ENCODE measurements at places on chromosomes 6 and 20. TPM values are rescaled to one million over a fixed set of nuclear protein-coding genes. Genes with fewer than 3 reads are reported as not detected.

DNA sequence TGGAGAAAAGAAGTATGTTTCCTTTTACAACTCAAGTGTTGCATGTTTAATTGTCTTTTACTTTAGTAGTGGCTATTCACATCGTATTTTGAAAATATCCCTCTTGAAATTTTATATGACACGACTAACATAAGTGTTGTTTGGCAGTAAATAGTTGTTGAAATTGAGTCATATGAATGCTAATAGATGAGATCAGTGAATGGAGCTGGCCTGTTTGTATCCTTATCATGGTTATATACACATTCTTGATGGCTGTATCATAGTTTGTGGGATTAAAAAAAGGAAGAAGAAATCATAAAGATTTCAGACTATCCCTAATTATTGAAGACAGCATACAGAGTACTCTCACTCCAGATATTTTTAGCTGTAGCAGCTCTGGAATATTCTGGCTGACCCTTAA lies 8.2 kb upstream of the RAE1 start:
- no peak for DNase-seq

Gene NT5DC1
- total RNA-seq: 5.1 TPM

Gene FNDC11
- 0.95 TPM for total RNA-seq

Gene ERGIC3
- total RNA-seq: 205 TPM

DNA sequence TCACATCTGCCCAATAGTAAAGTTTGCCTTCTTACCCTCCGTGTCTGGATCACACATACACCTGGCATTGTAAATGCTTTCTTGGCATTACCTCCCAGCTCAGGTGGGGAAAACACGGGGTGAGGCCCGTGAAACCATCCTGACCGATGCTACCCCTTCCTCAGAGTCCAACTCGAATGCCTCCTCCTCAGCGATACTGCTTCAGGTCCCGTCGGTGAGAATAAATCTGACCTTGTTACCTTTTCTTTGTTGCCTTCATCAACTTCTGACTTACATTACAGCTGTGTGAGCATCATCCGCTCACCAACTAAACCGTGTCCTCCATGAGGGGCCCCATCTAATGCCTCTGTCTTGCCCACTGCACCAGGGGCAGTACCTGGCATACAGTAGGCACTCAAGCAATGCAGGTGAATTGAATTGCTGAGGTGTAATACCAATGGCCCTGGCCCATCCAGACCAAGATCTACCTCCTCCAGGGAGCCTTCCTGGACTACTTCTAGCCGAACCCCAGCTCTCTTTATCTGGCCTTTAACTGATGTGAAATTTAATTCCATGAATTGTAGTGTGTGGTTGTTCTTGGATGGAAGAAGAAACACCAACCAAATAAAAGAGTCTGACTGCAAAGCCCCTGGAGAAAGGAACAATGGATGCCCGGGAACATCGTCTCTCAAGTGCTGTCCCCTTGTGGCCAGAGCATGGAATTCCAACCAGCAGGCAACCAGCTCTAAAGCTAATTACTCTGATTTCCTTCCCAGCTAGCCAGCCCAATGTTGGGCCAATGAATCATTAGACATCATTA lies 141.5 kb downstream of the ANKRD60 start:
- no peak for DNase-seq

GRCh38 chr20:54479138-54479906 lies 3.9 kb downstream of the DOK5 start:
- DNase-seq: no peak

Gene CYB5R4
- 9.9 TPM for total RNA-seq
